H1 (cell line): ENCODE measurements at places on chromosomes 4 and X.
A peak's percentile ranks its signal among the peaks of the same experiment; 100 is the strongest.

- no peak for DNase-seq
Measured at GRCh38 chrX:144732588-144732987, 514.7 kb upstream of the SPANXN1 start.

DNA sequence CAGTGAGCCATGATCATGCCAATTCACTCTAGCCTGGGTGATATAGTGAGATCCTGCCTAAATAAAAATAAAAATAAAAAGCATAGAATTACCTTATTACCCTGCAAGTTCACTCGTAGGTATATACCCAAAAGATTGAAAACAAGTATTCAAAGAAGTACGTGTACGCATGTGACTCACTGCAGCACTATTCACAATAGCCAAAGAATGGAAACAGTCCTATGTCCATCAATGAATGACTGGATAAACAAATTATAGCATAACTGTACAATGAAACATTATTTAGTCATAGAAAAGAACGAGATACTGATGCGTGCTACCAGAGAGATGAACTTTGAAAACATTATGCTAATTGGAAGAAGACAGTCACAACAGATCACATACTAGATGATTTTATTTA is 204.6 kb upstream of the DIAPH2 start:
- DNase-seq: no peak

- peak; percentile 80 for DNase-seq
Measured at GRCh38 chr4:54322818-54323417, 93.8 kb downstream of the PDGFRA start.

- DNase-seq: no peak
Measured at GRCh38 chr4:8341691-8342090, 72.1 kb downstream of the HTRA3 start.

GRCh38 chr4:53889326-53890055 is 174.9 kb downstream of the CHIC2 start:
- no peak for DNase-seq

DNA sequence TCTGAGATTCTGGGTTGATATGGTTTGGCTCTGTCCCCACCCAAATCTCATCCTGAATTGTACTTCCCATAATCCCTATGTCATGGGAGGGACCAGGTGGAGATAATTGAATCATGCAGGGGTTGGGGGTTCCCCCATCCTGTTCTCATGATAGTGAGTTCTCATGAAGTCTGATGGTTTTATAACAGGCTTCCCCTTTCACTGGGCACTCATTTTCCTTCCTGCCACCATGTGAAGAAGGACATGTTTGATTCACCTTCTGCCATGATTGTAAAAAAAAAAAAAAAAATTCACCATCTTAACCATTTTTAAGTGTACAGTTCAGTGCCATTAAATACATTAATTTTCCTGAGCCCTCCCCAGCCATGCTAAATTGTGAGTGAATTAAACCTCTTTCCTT is 42.6 kb downstream of the SUPT20HL2 start:
- DNase-seq: no peak

GRCh38 chr4:183241322-183241640 is 78.8 kb downstream of the CLDN22 start:
- no peak for DNase-seq

DNA sequence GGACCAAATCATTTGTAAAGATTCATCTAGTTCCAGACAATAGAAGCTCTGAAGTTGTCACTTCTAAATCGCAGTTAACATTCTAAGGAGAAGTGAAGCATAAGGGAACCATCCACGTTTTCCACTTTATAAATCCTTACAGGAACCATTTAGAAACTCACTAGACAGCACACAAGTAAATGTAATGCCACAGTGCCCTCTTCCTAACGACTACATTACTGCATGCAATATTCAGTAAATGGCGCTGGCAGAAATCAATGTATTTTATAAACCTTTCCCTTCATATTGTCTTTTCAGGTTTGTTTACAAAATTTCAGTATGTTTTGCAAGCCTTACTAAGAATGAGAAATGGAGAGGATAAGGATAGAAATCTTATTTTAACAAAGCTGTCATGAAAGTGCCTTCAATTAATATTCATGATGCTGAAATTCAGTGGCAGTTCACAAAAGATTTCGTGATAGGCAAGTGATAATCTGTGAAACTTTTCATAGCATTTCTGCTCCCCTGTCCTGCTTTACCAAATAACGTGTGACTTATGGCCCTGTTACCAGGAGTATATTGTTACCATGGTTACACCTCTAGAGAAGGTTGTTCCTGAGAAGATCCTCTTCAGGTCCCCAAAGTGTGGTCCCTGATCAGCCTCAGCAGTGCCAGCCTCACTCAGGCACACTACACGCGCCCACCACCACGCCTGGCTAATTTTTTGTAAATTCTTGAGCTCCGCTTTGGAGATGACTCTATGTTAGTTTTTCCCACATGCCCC is 54.2 kb downstream of the TMA16 start:
- DNase-seq: no peak

DNA sequence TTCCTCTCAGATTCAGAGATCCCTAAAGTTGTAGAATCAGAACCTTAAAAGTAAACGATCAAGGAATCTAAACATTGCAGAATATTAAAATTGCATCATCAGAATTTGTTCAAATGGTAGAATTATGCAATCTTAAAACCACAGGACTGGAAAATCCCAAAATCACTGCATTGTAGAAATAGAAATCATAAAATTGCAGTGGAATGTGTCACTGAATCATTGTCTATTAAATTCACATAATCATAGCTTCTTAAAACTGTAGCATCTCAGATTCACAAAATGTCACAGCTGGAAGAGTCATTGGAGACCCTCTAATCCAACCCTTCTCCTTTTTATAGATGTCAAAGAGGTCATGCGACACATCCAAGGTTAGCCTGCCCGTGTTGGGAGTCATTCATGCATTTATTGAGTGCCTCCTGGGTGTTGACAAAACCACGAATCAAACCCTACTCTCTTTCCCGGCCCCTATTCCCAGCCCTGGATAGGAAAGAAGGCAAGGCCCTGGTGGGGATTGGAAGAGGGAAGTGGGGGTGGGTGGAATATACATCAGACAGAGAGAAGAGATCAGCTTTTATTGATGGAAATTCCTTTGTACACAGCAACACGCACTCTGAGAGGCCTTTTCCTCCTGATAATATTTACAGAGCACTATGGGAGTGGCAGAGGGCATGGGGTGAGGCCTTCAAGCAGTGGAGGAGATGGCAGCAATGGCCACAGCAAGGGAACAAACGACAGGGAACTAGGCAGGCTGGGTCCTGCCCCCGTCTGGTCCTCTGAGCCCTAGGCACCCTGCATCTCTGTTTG is 15.4 kb downstream of the IQSEC2 start:
- no peak for DNase-seq

DNA sequence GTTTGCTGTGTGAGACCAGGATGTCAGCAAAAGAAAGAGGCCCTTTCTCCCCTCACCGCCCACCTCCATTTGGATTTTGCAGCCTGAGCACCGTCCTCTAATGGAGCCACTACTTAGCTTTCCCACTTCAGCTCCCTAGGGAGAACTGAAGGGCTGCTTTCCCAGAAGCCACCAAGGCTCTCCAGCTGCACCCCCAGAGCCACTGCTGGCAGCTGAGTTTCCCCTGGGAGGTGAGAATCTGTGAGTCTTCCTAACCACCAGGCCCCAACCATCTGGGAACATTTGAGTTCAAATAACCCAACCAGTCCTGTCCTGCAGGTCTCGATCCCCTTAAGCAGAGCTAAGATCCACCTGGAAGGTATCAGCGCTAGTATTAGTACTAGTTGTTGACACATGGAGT is 173.1 kb upstream of the USP9X start:
- no peak for DNase-seq
